Activated naive CD8-positive, alpha-beta T cell treated with anti-CD3 and anti-CD28 coated beads, Interleukin-2, amount 50 U/mL, for 24 hours (primary cell): ENCODE measurements at places on chromosomes 7 and 10.

- no peak for DNase-seq
Measured at GRCh38 chr10:35006836-35007235, 83.3 kb downstream of the CUL2 start.

GRCh38 chr7:108118959-108119358 lies 11.2 kb downstream of the LAMB4 start:
- no peak for DNase-seq

GRCh38 chr7:22787951-22788350 lies 34.7 kb downstream of the TOMM7 start:
- no peak for DNase-seq

DNA sequence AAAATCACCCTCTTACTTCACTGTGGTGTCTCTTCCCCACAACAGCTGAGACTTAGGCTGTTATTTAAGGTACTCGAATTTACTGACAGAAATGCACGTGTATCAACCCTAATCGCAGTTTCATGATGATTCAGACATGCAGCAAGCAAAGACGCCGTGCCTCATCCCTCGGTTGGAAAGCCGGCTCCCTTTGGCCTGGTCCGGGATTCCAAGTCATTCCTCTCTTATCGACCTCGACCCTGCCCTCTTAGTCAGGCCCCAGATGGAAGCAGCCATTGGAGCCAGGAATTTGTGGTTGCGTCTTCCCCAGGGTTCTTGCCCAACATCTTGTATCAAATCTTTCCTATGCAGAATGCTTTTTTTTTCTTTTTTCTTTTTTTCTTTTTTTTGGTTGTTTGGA lies 229.5 kb downstream of the GATA3 start:
- no peak for DNase-seq

DNA sequence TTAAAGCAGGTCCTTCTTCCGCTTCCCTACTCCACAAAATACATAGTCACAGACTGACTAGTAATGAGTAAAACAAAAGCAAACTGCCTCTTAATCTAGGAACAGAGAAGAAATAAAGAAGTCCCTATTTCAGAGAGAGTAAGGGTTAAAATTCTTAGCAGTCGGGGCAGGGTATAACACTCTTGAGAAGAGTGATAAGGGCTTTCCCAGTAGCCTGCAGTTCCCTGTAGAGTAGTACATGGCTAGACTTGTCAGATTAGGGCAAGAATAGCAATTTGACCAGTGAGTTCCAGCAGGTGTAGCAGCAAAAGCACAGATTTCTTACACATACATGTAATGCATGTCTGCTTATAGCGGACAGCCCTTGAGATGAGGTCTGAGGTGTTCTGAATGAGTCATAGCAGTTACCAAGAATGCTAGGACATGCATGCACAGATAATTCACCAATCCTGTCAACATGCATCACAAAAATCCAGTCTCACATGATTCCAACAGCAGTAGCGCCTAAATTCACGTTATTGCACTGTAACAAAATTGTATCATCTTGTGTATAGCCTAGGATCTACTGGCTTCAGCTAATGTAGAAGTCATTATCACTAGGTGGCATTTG lies 40.7 kb downstream of the BTRC start:
- no peak for DNase-seq
